ENCODE measurements at places on chromosomes 5 and 9.

DNA sequence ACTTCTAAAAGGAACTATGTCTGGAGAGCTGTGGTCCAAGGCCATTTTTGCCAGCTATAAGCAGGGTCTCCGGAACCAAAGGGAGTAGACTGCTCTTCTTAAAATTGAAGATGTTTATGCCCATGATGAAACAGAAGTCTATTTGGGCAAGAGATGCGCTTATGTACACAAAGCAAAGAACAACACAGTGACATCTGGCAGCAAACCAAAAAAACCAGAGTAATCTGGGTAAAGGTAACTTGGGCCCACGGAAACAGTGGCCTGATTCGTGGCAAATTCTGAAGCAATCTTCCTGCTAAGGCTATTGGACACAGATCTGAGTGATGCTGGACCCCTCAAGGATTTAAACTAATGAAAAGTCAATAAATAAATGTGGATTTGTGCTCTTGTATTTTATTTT, 29.7 kb upstream of the GLDC start:
- DNase-seq = no peak

DNA sequence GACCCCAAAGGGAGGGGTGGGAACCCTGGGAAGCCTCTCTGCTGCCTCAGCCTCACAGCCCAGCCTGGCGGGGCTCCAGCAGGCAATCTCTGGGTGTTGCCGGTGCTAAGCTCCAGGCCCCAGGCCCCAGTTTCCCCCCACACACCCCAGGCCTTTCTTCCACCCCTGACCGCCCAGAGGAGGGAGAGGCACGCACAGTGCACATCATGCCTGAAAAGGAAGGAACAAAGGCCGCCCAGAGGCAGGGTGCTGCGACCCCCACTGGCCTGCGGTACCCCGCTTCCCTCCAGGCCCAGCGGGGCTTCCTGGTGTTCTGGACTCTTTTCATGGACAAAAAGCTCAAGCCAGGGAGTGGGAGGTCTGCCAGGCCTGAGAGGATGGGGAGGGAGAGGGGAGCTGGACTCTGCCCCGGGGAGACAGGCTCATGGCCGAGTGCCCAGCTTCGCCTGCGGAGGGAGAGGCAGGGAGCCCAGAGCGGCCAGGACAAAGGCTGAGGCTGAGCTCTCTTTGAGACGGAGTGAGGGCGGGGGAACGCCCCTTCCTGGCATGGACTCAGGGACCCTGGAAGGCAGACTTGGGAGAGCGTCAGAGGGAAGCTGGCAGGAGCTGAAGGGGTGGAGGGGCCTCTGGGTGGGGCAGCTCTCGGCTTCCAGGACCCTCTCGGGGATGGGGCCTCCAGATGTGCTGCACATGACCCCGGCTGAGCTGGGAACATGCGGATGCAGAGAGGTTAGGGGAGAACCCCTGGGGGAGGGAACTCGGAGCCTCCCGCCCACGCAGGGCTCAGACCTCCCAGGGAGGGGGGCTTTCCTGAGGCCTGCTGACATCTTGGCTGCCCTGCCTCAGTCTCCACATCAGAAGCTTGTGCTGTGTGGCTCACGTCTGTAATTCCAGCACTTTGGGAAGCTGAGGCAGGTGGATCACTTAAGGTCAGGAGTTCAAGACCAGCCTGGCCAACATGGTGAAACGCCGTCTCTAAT, 1.8 kb upstream of the ENTPD2 start:
- peak; percentile 92 for DNase-seq

DNA sequence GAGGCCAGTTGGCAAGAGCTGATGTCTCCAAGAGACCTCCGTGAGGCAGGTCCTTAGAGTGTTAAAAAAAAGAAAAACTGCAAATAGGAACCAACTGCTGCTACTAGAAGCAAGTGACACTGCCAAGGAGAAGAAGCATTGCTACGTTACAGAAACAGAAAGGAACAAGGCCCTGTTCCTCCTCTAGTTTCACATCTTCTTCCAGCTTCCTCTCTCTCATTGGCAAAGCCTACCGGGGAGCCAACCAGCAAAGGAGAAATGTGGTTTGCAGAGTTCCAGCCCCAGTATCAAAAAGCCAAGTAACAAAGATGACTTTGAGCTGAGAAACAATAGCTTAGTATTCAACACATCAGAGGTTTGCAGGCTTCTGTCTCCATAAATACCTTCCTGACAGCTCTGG, 145.9 kb downstream of the PRELID2 start:
- no peak for DNase-seq

GRCh38 chr9:134772331-134772730, 108.3 kb upstream of the FCN2 start:
- DNase-seq = no peak

Data from adipocyte (in vitro differentiated cells).